ENCODE measurements at places on chromosomes 11 and 22. TPM values are rescaled to one million over a fixed set of nuclear protein-coding genes. Genes with fewer than 3 reads are reported as not detected.

Gene GLYAT
- not detected for total RNA-seq

Gene CD82
- total RNA-seq = 212 TPM

Gene TTLL8
- not detected for total RNA-seq

Gene XNDC1N
- total RNA-seq = 7.0 TPM

Gene MGAT3
- total RNA-seq = not detected

Gene SLN
- not detected for total RNA-seq

Gene MCHR1
- total RNA-seq = not detected

Gene TSPAN32
- total RNA-seq = not detected

Gene SOX10
- total RNA-seq = not detected

Gene APOL4
- total RNA-seq = 1.3 TPM

Gene CSNK2A3
- 4.1 TPM for total RNA-seq

Gene NLRP10
- total RNA-seq = 6.8 TPM

Gene FGF19
- total RNA-seq = not detected

Gene OR5A1
- total RNA-seq = not detected

Gene TYR
- not detected for total RNA-seq

Gene OR51B2
- not detected for total RNA-seq

Gene FAR1
- total RNA-seq = 80.0 TPM

Gene NCR3LG1
- total RNA-seq = 3.6 TPM

Gene TRIM49
- not detected for total RNA-seq

Gene CSF2RB
- total RNA-seq = under 0.01 TPM

Gene ELFN2
- total RNA-seq = 0.68 TPM

Gene MAP6
- 0.50 TPM for total RNA-seq

Gene CYP2R1
- 33.3 TPM for total RNA-seq

Gene KLHDC7B
- total RNA-seq = 1.0 TPM

Gene EMID1
- total RNA-seq = 0.21 TPM

Gene OR52I2
- not detected for total RNA-seq

Gene DEPDC7
- 2.7 TPM for total RNA-seq

Gene PATE2
- not detected for total RNA-seq

Gene OR4A16
- total RNA-seq = not detected

Gene TALDO1
- total RNA-seq = 220 TPM

Gene CBX6
- total RNA-seq = 32.5 TPM

Gene CRYBB3
- total RNA-seq = not detected

Gene POTEH
- not detected for total RNA-seq

Measured in nasal cavity respiratory epithelium epithelial cell of viscerocranial mucosa (primary cell).